HuH-7.5 (cell line): ENCODE measurements at places on chromosomes 6 and 20.

- DNase-seq: no peak
These were observed 593 bp upstream of the RALGAPB start for GRCh38 chr20:38471987-38472512.

- no peak for DNase-seq
These were observed 43.0 kb upstream of the TMEM200A start for GRCh38 chr6:130322673-130323268.

DNA sequence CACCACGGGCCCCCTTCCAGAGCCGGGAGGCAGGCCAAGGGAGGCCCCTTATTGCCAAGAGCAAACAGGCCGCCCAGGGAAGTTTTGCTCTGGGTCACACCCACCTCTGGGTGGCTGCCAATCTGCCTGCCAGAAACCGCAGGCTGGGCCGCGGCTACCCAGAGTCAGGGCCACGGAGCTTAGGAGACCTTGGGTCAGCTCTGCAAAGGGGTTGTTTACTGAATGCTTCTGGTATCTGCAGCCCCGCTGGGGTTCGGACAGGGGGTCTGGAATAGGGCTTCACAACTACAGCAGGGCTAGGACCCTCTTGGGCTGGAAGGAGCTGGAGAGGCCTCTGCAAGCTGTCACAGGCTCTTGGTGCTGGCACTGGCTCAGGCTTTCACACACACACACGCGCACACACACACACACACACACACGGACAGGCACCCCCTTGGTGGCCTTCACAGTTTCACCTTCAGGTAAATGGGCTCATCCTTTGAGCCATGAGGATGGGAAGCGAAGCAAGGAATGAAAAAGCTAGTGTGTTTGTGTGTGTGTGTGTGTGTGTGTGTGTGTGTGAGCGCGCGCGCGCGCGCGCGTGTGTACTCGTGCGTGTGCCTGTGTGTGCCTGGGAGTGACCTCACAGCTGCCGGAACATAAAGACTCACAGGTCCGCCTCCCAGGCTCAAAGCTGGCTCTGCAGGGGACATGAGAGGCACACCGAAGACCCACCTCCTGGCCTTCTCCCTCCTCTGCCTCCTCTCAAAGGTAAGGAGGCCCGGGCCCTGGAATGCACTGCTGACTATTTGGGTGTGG, at the start of gene CCN5:
TSS of gene CCN5 (plus strand) at position 669 of the 798 bp plus-strand sequence. CDS start at position 691, 22 bp downstream.
- DNase-seq: peak; percentile 62

GRCh38 chr6:20403766-20404640, 2.3 kb downstream of the E2F3 start:
- peak; percentile 28 for DNase-seq

GRCh38 chr6:157245436-157245835, 77.9 kb downstream of the TMEM242 start:
- no peak for DNase-seq

DNA sequence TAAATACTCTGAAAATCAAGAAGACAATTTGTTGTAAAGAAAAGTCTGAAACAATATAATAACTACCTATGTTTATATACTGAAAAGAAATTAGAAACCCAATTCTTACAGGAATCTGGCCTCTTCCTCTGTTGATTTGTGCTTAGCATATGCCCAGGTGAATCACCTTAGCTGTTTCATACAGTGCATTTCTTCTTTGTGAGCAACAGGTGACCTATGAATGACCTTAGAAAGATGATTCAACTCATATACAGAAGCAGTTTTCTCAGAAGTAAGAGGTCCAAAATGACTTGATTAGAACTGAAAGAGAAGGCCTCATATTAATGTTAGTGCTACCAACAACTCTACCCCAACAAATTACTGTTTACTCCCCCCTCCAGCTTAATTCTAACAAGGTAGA, 419.5 kb upstream of the ID4 start:
- no peak for DNase-seq

DNA sequence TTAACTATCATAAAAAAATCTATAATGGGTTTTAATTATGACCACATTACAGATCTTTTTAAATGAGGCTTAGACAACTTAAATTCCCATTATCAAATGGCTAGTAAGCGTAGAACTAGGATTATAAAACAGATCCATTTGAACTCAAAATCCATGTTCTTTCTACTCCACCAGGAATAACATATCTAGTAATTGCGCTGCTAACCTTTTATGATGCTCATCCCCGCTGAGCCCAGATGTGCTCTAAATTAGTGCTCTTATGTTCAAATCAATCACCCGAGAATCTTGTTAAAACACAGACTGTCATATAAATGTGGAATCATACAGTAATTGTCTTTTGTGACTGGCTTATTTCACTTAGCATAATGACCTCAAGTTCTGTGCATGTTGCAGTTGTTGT, 903.1 kb downstream of the PHF3 start:
- DNase-seq: no peak

- DNase-seq: peak; percentile 24
These were observed at the start of gene LAMA4 for GRCh38 chr6:112253841-112254816. TSS of gene LAMA4 (minus strand) at chr6:112254567. CDS start at chr6:112254150, 417 bp downstream.

- DNase-seq: no peak
These were observed 53.1 kb downstream of the RBM24 start for GRCh38 chr6:17334265-17334664.
